D341Med (cell line): ENCODE measurements at places on chromosomes 7 and 10.
A peak's percentile ranks its signal among the peaks of the same experiment; 100 is the strongest.

- no peak for DNase-seq
These were observed 123.7 kb upstream of the ADAM12 start for GRCh38 chr10:126511917-126512479.

GRCh38 chr10:81179805-81180452 lies 642.2 kb downstream of the SH2D4B start:
- peak; percentile 30 for DNase-seq

DNA sequence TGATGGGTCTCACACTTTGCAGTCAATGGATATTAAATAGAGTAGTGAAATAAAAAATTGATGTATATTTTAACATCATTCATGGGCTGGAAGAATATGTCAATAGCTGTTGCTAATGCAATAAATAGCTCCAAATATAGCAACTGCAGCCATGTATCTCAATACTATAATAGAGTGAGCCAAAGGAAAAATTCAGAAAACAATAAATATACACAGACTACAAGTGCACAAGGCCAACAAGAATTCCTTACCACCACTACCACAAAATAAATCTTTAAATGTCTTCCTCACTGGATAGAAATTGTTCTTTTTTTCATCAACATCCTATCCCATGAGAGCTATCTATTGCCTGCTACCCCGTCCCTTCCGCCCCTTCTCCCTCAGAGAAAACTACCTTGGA lies 113.1 kb upstream of the TRIM24 start:
- no peak for DNase-seq

DNA sequence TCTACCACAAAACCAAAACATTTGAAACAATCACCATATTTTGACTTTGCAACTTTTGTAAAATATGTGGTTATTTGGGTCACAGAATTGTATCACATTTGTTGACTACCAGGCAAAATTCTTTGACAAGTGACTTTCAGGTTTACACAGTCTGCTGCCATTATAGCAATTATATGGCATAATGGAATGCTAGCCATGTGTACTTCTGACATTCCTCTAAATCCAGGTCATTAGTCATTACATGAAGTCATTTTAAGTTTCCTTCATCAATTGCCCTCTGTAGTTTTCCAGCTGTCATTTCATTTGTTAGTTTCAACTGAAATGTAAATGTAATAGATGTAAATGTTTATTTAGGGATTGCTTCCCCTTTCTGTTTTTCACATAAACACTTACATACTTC lies 137.5 kb downstream of the IMMP2L start:
- DNase-seq = no peak

GRCh38 chr10:44242091-44242490 lies 142.8 kb downstream of the CXCL12 start:
- DNase-seq = peak; percentile 8

- no peak for DNase-seq
These were observed 28.5 kb downstream of the BLNK start for GRCh38 chr10:96242822-96243221.

DNA sequence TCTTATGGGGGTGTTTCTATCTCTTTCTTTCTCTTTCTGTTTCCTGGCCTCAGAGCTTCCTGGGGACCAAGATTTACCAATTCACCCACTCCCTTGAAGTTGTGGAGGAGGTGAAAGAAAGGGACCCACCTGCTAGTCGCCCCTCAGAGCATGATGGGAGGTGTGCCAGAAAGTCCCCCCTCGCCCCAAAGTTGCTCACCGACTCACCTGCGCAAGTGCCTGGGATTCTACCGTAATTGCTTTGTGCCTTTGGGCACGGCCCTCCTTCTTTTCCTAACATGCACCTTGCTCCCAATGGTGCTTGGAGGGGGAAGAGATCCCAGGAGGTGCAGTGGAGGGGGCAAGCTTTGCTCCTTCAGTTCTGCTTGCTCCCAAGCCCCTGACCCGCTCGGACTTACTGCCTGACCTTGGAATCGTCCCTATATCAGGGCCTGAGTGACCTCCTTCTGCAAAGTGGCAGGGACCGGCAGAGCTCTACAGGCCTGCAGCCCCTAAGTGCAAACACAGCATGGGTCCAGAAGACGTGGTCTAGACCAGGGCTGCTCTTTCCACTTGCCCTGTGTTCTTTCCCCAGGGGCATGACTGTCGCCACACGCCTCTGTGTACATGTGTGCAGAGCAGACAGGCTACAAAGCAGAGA lies 12.2 kb downstream of the AQP1 start:
- peak; percentile 9 for DNase-seq

DNA sequence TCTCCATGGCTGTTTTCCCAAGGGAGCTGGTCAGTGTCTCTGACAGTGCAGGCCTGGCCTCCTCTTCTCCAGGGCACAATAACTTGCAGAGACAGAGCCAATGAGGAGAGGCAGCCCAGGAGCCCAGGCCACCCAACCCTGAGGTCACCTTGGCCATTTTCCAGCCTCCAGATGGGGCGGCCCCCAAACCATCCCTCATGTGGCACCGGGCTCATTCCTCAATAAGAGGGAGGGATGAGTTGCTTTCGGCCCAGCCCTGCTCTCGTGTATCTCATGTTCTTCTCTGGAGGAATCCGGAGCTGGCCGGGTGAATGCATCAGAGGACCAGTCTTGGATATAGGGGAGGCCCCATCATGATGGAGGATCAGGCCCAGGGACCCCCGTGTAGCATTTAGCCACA lies 98.9 kb downstream of the C10orf105 start:
- DNase-seq = no peak

GRCh38 chr10:12396093-12396492 lies 46.7 kb downstream of the CAMK1D start:
- no peak for DNase-seq

DNA sequence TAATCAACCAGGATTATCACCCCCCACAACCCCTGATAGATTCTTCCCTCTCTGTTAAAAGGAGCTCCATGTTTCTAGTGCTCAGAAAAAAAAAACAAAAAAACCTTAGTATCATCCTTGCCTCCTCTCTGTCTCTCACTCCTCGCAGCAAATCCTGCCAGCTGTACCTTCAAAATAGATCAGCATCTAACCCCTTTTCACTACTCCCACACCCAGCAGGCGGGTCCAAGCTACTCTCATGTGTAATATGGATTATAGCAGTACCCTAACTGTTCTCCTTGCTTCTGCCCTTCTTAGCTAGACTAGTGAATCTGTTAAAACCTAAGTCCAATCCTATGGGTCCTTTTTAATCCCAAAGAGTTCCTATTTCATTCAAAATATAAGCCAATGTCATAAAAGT lies 667.4 kb downstream of the MAGI2 start:
- DNase-seq = no peak

DNA sequence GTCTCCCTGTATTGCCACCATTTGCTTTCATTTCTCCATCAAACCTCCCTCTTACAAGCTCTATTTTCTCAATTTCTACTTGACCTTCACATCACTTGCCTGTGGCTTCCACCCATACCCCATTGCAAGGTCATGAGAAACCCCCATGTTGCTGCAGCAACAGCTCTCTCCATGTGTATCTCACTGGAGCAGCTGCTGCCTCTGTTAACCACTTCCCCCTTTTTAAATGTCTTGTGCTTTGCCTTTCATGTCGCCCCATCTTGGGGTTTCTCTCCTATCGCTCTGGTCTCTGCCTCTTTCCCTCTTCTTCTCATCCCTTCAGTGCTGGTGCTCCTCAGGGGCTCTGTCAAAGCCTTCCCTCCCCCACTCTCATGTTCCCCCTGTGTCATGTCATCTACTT lies 148.8 kb downstream of the CHN2 start:
- DNase-seq = no peak

DNA sequence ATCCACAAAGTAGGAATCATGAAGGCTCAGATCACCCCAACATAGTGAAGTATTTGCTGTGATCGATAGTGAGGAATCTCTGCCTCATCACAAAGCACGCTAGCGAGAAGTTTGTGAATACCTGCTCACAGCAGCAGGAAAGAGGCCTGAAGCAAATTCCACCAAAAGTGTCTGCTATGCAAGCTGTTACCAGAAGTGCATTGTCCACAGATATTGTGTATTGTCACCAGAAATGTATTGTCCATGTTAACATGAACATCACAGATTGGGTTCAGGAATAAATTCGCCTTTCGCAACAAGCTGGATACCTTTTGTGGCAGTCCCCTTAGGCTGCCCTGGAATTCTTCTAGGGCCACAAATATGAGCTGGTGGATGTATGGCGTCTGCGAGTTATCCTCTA lies 127.9 kb downstream of the MARCHF5 start:
- DNase-seq = no peak

DNA sequence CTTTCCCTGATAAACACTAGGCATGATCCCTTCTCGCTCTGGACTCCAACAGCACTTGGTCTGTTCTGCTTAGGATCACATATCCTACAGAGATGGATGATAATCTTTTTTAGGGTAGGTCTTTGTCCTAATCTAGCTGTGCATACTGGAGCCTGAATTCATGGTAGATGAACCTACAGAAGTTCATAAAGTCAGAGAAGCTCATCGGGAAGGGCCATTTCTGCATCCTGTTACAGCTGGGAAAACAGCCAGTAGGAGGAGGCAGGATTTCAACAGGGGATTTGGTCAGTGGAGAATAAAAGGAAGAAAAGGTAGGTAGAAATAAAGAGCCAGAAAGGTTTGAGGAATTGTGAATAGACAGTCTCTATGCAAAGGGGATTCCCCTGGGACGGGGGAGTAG lies 101.4 kb downstream of the ANK3 start:
- DNase-seq = no peak

DNA sequence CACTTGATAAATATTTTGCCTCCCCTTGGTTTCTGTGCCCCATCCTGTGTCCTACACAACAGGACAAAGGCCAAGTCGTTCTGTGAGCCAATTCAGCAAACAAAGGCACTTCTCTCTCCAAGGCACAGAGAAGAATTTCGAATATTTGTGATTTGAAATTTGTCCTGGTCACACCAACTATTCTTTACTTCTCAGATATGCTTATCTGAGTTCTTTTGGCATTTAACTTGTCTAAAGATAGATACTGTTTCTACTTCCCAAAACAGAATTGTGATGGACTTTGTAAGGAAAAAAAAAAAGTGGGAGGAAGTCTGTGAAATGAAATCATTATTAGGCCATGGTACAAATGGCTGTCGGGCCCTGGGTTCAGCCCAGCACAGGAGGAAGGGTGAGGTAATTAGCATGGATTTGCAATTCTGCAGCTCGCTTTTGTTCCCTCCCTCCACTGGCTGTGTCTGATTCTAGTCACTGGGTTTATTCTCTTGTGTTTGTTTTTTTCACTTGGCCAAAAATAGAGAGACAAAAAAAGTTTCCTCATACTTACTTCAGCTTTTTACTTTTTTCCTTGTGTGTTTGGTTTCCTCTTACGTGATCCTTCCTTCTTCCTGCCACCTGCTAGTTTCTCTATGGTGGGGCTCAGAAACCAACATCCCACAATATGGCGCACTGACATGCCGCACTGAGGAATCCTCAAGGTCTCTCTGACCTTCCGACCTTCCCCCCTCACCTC lies 108.2 kb upstream of the MKLN1 start:
- no peak for DNase-seq

DNA sequence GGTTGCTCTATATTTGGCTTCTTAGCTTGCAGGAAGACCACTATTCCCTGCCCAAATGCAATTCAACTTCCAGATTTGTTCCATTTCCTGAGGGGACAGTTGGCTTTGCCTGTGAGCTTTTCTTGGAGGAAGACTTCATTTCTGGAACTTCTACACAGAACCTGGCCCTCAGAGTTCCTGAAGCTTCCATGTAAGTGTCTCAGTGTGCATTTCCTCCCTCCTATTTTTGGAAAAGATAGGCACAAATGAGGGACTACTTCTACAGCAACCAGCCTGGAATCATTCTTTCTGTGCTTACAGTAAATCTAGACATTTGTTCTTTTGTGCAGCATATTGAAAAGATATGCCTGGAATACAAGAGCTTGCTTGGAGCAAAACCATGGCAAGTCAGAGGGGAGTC lies 164.3 kb downstream of the CREB5 start:
- no peak for DNase-seq

DNA sequence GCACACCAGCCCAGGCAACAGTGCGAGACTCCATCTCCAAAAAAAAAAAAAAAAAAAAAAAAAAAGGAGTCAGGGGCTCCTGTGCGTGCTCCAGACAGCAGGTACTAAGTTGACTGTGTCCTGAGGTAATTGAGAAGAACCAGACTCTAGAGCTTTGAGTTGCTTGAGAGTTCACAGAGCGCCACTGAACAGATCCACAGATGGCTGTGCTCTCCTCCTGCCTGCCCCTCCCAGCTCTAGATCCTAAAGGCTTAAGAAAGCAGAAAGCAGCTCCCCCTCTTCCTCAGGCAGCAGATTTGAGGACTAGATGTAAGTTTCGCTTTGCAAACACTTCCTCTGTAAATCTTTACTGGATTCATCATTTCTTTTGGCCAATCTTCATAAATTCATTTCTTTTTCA lies 38.7 kb downstream of the SHH start:
- no peak for DNase-seq

DNA sequence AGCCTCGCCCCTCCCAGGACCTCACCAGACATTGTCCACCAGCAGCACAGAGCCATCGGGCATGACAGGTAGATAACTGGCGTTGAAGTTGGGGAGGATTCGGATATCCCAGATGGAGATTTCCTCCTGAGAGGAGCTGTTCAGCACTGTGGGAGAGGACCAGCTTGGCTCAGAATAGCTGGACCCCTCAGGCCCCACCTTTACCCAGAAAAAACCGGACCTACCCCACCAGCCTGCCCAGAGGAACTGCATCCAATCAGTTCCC lies 1.5 kb downstream of the TRAPPC14 start:
- DNase-seq = no peak

DNA sequence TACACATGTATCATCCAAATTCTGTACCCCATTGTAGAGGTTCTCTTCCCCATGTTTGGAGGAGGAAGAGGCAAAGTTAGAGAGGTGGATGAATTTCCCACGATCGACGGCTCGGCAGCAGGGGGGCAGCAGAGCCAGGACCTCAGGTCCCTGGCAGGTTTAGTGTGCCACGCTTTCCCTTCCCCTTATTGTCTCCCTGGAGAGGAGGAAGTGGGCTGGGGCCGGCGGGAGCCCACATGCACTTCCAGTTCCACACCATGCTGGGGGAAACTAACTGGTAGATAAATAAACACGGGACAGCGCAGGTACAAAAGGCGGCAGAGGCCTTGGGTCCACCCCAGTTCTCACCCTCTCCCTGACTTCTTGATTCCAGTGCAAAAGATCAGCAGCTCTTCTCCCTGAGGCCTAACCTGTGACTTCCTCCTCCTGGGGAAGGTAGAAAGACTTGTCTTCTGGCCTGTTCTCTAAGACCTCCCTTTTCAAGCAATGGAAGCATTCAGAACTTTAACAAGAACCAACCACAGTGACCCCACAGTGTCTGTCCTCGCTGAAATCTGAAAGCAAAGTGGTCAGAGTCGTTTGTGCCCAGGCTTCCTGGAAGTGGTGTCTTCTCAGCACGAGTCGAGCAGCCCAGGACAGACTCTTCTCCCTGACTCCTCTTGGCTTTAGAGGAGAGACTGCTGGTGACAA lies 30.5 kb upstream of the SRGN start:
- DNase-seq = no peak

DNA sequence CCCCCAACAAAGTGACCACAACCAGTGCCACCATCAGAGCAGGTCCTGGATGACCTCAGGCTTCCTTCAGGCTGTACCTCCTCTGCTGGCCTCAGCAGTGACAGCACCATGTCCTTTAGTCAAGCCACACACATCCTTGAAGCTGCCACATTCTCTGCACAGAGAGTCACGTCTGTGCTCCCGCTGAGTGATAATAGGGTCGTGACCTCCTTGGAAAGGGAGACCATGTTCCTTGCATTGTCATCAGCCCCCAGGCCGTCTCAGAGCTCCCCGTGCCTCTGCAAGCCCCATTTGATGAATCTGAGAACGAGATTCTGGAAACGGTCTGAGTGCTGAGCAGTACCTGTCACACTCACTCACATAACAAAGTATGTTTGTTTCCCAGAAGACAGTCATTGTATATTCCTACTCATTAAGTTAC lies 106.5 kb upstream of the PRR15 start:
- DNase-seq = no peak
